ENCODE measurements at places on chromosomes 16 and 17.

DNA sequence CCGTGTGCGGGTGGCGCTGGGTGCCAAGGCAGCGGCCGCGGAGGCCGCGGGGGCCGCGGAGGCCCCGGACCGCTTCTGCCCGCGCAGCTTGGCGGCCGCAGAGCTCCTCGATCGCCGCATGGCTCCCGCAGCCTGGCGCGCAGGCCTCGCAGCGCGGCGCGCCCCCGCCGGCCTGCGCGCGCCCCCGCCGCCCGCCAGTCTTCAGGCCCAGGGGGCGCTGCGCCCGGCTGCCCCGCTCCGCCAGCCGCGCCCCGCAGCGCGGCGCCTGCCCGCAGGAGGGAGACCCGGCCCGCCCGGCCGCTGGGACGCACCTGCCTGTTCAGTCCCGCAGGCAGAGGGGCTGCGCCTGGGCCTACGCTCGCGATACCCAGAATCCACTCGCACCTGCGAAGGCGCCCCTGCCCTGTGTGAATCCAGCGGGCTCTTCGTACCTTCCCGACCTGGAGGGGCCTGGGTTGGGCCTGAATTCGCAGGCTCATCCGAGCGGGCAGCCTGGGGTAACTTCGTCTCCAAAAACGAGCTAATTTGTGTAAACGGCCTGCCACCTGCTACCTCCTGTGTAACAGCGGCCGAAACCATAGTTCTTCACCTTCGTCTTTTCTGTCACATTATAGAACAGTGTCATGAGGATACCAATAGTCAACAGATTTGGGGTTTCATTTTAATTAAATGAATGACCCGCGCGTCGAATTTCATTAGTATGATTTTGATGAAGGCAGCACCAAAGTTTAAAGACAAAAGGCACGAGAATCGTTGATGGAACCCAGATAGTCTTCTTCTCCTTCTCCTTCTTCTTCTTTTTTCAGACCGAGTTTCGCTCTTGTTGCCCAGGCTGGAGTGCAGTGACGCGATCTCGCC, at the start of gene CENPV:
Gene CENPV, minus strand, starts transcription at position 153 of the 858 bp plus-strand sequence. Its CDS starts 33 bp downstream, at position 120.
- H3K27ac ChIP-seq = peak within 1 kb of the TSS; percentile 96
- peak; percentile 97 for DNase-seq
- no peaks in the 10 kb centered on the region for H3K4me1 ChIP-seq
- no peaks in the 10 kb centered on the region for H3K27me3 ChIP-seq

- H3K36me3 ChIP-seq = peaks cover 26% of the 10 kb centered on the region
- DNase-seq = peak; percentile 85
- peaks cover 25% of the 10 kb centered on the region for H3K4me1 ChIP-seq
- H3K27me3 ChIP-seq = no peaks in the 10 kb centered on the region
Measured at GRCh38 chr16:58024486-58025350, 836 bp upstream of the MMP15 start.

- H3K36me3 ChIP-seq = no peaks in the 10 kb centered on the region
- DNase-seq = no peak
- H3K4me1 ChIP-seq = peaks cover 19% of the 10 kb centered on the region
- H3K27me3 ChIP-seq = no peaks in the 10 kb centered on the region
- peak overlapping the region; percentile 49 for H3K27ac ChIP-seq
Measured at GRCh38 chr17:35074711-35075707, 11.5 kb upstream of the RFFL start.

- no peaks in the 10 kb centered on the region for H3K27me3 ChIP-seq
- H3K27ac ChIP-seq = no peak overlapping the region
- H3K4me3 ChIP-seq = peak overlapping the region; percentile 21
- peaks cover 59% of the 10 kb centered on the region for H3K4me1 ChIP-seq
- DNase-seq = no peak
- peaks cover 57% of the 10 kb centered on the region for H3K36me3 ChIP-seq
Measured at GRCh38 chr16:66618588-66619375, 14.3 kb downstream of the CMTM3 start.

GRCh38 chr16:84614623-84614967, 3.3 kb downstream of the COTL1 start:
- no peak for DNase-seq
- H3K4me3 ChIP-seq = no peak overlapping the region
- H3K36me3 ChIP-seq = no peaks in the 10 kb centered on the region

- H3K4me3 ChIP-seq = no peak overlapping the region
- H3K27me3 ChIP-seq = no peaks in the 10 kb centered on the region
- no peak overlapping the region for H3K27ac ChIP-seq
- peak; percentile 90 for DNase-seq
- no peaks in the 10 kb centered on the region for H3K4me1 ChIP-seq
- H3K36me3 ChIP-seq = peaks cover 29% of the 10 kb centered on the region
Measured at GRCh38 chr16:84754353-84754856, 54.6 kb downstream of the USP10 start.

- no peak overlapping the region for H3K27ac ChIP-seq
- no peak overlapping the region for H3K4me3 ChIP-seq
- no peaks in the 10 kb centered on the region for H3K4me1 ChIP-seq
- no peaks in the 10 kb centered on the region for H3K36me3 ChIP-seq
- no peak for DNase-seq
Measured at GRCh38 chr16:68416057-68417046, 32.0 kb downstream of the SMPD3 start.

- no peaks in the 10 kb centered on the region for H3K36me3 ChIP-seq
- no peak overlapping the region for H3K27ac ChIP-seq
- no peaks in the 10 kb centered on the region for H3K4me1 ChIP-seq
- H3K27me3 ChIP-seq = no peaks in the 10 kb centered on the region
- H3K4me3 ChIP-seq = no peak overlapping the region
Measured at GRCh38 chr17:16639438-16639837, 14.2 kb downstream of the ZNF624 start.

- H3K36me3 ChIP-seq = no peaks in the 10 kb centered on the region
- H3K27me3 ChIP-seq = no peaks in the 10 kb centered on the region
- H3K27ac ChIP-seq = no peak overlapping the region
- no peaks in the 10 kb centered on the region for H3K4me1 ChIP-seq
Measured at GRCh38 chr17:15883617-15884111, 61.3 kb upstream of the ADORA2B start.

GRCh38 chr16:29714396-29714795, 31.4 kb downstream of the C16orf54 start:
- H3K27me3 ChIP-seq = no peaks in the 10 kb centered on the region
- no peak for DNase-seq
- no peak overlapping the region for H3K27ac ChIP-seq
- peaks cover 16% of the 10 kb centered on the region for H3K36me3 ChIP-seq

- H3K27ac ChIP-seq = no peak overlapping the region
- H3K4me1 ChIP-seq = no peaks in the 10 kb centered on the region
Measured at GRCh38 chr17:72982680-72983079, 109.8 kb downstream of the SLC39A11 start.

Data from endodermal cell (in vitro differentiated cells).